ENCODE measurements at places on chromosomes 5 and 9.

DNA sequence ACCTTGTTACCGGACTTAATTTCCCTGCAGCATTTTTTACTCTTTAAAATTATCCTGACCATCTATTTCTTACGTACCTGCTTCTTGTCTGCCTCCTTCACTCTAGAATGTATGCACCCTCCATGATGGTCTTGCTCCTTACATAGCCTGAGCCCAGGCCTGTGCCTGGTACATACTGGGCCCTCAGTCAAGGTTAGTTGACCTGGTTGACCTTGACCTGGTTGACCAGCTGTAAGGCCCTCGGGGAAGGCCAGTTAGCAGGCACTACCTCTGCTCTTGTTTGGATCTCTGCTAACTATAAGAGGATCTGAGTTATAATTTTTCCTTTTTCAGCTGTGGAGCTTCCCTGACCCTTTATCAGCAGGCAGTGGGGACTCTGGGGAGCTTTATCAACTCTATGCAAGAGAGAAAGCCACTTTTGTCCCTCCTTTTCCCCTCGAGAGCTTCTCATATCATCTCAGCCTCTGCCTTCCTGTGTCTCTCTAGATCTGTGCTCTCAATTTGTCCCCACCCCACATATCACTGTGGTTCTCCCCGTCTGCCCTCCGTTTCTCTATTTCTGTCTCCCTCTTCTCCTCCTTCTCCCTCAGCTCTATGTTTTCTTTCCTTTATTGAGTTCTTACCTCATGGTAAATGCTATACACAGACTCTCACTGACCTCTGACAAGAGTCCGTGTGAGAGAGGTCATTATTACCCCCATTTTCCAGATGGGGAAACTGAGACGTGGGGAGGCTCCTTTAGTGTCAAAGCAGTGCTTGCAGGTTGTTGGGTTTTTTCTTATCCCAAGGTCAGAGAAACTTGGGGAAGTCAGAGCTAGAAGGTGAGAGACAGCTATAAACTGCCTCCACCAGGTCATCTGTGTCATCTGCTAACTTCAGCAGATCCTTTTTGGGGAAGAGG, 28.6 kb downstream of the SPRY4 start:
- no peak for DNase-seq

DNA sequence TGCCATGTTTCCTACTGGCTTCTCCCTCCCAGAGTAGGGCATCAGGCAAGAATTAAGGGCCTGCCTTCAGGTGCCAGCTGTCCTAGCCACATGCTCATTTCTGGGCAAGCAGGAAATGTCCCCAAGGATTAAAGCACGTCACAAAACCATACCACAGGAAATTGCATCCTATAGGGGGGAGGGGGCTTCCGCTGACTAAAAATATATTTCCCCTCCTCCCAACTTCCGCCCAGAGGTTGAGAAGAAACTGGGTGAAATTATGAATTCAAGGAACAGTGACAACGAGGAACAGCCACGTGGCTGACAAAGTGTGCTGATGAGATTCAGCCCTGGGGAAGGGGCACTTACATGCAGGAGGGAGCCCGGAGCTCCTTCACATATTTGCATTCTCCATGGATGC, 4.1 kb downstream of the HBEGF start:
- no peak for DNase-seq

- no peak for DNase-seq
Measured at GRCh38 chr9:122138560-122139268, 20.9 kb downstream of the NDUFA8 start.

GRCh38 chr9:86751207-86751606, 196.1 kb downstream of the GAS1 start:
- DNase-seq = no peak

DNA sequence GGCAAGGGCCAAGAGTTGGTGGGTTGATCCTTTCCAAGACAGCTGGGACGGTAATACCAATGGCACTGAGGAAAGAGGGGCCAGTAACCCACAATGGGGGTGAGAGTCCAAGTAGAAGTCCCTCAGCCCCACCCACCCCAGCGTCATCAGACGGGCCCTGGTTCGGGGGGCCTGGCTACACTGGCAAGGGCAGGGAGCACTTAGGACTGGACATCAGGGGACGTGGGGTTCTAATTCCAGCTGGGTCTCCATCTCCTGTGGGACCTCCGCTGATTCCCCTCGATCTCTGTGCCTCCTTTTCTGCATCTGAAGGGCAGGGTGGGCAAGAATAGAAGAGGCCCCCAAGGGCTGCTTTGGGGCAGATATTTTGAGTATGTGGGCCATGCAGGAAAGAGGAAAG, 53.5 kb upstream of the FCN1 start:
- DNase-seq = no peak

GRCh38 chr9:100222674-100223073, 123.6 kb downstream of the INVS start:
- DNase-seq = no peak

- DNase-seq = no peak
Measured at GRCh38 chr9:122827761-122828093, 661 bp downstream of the PDCL start.

GRCh38 chr5:180172447-180173197, 36.4 kb downstream of the RASGEF1C start:
- DNase-seq = no peak

DNA sequence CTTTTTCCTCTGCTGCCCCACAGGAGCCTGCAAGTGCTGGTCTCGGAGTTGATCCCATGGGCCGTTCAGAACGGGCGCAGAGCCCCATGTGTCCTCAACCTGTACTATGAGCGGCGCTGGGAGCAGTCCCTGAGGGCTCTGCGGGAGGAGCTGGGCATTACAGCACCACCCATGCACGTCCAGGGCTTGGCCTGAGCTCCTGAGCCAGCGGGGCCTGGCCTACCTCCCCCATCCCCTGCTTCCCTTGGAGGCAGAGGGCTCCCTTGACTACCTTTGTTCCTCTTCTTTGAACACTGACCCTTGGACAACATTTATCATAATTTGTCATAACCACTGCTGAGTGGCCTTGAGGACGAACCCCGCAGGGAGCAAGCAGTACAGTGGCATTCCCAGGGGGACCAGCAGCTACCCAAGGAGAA, 6.9 kb upstream of the SLC27A4 start:
- DNase-seq = no peak

GRCh38 chr9:70579686-70580085, 165.2 kb upstream of the KLF9 start:
- no peak for DNase-seq

GRCh38 chr9:31671011-31671410, 713.4 kb upstream of the ACO1 start:
- no peak for DNase-seq

GRCh38 chr5:57509501-57510260, 27.1 kb upstream of the ACTBL2 start:
- no peak for DNase-seq

DNA sequence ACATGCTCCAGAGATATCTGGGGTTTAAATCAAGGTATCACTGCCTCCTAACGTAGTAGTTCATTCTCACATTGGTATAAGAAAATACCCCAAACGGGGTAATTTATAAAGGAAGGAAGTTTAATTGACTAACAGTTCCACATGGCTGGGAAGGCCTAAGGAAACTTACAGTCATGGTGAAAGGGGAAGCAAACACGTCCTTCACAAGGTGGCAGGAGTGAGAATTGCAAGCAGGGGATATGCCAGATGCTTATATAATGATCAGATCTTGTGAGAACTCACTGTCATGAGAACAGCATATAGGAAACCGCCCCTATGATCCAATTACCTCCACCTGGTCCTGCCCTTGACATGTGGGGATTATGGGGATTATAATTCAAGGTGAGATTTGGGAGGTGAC, 1280.2 kb upstream of the C9orf72 start:
- no peak for DNase-seq

DNA sequence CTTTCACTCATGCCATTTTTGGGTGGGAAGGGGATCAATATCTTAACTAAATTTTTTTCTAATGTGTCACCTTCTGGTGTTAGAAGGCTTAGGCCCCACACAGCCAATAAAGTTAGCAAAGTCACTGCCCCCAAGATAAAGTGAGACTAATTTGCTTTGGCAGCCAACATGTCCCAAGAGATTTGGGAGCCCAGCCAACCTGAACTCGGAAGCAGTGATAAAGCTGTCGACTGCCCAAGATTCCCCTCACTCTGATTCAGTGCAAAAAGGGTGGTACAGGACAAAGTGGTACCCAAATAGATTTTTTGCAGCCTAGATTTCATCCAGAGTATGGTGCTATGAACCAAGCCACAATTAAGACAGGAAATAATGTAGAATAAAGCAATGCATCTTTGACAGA, 572.5 kb upstream of the ARRDC3 start:
- no peak for DNase-seq

- DNase-seq = no peak
Measured at GRCh38 chr5:43947935-43948334, 345.0 kb downstream of the NNT start.

DNA sequence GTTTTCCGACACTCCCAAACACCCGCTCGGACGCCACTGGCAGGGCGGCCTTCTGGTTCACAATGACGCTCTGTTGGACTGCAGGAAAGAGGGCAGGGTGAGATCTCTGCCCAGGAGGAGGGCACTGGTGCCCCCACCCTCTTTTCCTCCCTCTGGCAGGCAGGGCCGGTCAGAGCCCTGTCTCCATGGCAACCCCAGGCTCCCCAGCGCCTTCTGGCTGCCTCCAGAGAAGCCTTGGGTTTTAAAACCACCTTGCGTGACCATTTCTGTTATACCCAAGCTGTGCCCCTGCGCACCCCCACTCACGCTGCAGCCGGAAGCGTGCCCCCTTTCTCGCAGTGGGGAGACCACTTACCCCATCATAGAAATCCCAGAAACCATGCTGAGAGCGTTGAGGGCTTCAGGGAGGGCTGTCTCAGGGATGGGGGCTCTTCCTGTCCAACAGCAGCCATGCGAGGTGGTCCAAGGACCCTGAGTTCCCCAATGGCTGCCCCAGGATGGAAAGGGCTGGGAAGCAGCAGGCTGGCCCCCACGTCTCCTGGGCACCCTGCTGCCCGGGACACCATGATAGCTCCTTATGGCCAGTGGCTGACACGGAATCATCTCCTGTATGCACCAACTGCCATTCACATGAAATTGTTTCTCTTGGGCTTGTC, 7.3 kb downstream of the C9orf50 start:
- DNase-seq = no peak

- no peak for DNase-seq
Measured at GRCh38 chr9:88745276-88746001, 210.5 kb downstream of the NXNL2 start.

- no peak for DNase-seq
Measured at GRCh38 chr5:97842687-97843086, 659.6 kb upstream of the RIOK2 start.

DNA sequence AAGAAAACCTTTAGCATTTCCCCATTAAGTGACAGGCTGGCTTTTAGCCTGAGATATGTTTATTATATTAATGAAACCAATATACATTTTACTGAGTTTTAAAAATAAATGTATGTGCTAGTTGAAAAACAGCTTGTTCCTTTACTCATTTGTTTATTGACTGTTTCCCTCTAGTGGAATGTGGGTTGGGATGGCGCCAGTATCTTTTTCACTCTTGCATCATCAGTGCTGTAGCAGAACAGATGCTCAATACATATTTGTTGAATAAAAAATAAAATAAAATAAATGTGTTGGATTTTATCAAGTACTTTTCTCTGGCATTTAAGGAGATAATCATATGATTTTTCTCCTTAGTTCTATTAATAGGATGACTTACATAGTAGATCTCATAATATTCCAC, 43.0 kb downstream of the FSTL4 start:
- DNase-seq = no peak

GRCh38 chr5:159067201-159067600, 32.5 kb downstream of the EBF1 start:
- no peak for DNase-seq

DNA sequence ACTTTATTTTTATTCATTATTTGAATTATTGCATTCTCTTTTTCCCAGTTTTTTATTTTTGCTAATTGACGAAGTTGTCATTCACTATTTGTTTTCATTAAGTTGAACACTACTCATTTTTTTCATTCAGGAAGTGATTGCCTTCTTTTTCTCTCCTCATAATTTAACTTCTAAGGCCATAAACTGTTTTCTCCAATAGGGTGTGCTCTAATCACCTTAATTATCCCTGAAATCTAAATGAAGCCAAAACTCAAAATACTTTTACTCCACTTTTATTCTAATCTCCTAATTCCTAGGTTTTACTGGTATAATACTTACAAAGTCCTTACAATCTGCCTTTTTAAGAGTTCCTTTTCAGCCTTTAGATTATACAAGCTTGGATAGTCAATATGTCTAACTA, 2.9 kb upstream of the OR13C2 start:
- DNase-seq = no peak

DNA sequence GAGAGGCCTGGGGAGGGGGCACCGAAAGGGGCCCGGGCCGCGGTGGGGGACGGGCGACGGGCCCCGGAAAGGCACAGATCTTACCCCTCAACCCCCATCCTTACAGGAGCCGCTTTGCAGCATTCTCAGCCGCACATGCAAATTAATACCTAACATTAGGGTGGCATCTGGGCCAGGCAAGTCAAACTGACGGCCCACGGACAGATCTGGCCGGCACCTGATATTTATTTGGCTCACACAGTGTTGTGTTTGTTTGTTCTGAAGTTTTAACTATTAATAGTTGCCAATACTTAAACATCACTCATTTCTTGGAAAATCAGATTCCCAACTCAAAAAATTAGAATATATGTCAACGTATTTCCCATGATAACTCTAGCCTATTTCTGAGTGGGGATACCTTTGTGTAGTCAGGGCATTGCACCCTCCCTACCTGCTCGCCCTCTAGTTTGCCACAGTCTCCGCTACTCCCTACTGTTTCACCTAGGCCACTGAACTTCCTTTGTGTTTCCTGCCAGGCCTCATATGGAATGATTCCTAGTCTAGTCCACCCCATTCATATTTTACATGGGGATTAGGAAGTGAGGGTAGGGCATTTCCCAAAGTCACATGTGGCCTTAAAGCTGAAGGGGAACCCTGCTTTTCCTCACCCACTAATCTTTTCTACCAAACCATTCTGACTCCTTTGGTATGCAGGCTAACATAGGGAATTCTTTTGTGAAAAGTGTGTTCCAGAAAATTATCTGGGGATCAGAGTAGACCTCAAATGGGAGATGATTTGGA, 71.9 kb upstream of the LARP1 start:
- DNase-seq = no peak

DNA sequence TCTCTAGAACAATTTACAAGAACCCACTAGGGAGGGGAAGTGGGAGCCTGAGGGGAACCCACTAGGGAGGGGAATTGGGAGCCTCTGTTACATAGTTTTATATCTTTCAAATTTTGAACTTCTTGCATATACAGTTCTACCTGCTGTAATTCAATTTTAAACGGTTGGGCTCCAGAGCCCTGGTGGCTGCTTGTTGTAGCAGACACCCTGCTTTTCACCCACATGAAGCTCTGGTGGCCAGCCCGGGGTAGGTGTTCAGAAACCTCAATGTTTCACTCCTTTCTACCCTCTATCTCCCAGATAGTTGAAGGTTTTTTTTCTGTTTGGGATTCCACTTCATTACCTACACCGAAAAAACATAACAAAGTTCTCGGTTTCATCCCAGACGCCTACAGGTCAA, 124.4 kb downstream of the TMEM174 start:
- no peak for DNase-seq

- DNase-seq = no peak
Measured at GRCh38 chr5:88279584-88279983, 10.9 kb upstream of the TMEM161B start.

Measured in stimulated activated CD4-positive, alpha-beta T cell treated with anti-CD3 and anti-CD28 coated beads, TNF-alpha, amount 100 ng/mL, for 48 hours (primary cell).